ENCODE measurements at places on chromosomes 4 and X. TPM values are rescaled to one million over a fixed set of nuclear protein-coding genes. Genes with fewer than 3 reads are reported as not detected.

- no peak for DNase-seq
Measured at GRCh38 chr4:108141213-108141950, 27.4 kb downstream of the LEF1 start.

DNA sequence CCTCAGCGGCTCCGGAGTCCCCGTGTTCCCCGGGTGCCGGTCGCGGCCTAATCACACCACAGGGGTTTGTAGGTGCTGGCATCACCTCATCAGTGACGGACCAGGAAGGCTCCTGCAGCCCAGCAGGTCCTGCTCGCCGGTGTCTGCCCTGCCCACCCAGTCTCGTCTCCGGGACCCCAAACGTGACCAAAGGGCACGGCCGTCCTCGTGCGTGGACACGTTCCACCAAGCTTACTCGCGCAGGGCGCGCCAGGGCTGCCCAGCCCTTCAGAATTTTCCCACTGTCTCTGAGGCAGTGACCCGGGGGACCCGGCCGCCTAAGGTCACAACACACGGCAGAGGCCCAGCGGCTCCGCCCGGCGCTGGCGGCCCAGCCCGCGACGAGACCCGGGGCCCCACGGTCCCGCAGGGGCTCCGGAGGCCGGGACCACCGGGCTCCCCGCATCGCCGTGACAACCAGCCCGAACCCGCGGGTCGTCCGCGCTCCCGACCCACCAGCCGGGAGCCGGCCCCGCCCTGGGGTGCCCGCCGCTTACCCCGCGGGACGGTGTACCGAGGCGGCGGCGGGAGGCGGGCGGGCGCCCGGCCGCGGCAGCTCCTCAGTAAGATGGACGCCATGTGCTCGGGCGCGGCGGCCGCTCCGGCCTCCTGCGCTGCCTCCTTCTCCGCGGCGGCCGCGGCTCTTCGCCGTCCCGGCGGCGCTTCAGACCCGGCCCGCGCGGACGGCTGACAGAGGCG, 454 bp downstream of the LETM1 start:
- DNase-seq = no peak

GRCh38 chr4:7719354-7720174, 220.1 kb downstream of the AFAP1 start:
- DNase-seq = no peak

GRCh38 chrX:13750204-13750603, 15.7 kb downstream of the OFD1 start:
- DNase-seq = no peak

DNA sequence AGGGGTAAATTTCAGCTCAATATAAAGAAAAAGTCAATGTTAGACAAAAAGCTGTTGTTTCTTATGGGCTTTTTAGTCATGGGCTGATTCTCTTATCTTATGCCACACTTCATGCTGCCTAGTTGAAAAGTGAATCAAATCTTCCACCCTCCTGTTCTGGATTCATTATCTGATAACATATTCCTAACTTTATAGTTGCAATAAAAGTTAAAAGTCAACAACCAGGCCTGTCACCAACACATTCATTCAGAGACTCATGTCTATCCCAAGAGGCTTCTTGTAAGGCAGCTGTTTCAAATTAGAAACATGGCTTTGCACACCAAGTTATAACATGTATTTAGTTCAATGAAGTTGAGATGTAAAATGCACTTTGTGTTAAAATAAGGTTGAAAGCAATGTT, 243.8 kb downstream of the ADAMTS3 start:
- DNase-seq = no peak

GPR34 gene
- total RNA-seq = 24.7 TPM

GRCh38 chrX:43741843-43742573, 85.9 kb downstream of the MAOA start:
- no peak for DNase-seq

- no peak for DNase-seq
Measured at GRCh38 chrX:23317799-23318724, 16.6 kb upstream of the PTCHD1 start.

DNA sequence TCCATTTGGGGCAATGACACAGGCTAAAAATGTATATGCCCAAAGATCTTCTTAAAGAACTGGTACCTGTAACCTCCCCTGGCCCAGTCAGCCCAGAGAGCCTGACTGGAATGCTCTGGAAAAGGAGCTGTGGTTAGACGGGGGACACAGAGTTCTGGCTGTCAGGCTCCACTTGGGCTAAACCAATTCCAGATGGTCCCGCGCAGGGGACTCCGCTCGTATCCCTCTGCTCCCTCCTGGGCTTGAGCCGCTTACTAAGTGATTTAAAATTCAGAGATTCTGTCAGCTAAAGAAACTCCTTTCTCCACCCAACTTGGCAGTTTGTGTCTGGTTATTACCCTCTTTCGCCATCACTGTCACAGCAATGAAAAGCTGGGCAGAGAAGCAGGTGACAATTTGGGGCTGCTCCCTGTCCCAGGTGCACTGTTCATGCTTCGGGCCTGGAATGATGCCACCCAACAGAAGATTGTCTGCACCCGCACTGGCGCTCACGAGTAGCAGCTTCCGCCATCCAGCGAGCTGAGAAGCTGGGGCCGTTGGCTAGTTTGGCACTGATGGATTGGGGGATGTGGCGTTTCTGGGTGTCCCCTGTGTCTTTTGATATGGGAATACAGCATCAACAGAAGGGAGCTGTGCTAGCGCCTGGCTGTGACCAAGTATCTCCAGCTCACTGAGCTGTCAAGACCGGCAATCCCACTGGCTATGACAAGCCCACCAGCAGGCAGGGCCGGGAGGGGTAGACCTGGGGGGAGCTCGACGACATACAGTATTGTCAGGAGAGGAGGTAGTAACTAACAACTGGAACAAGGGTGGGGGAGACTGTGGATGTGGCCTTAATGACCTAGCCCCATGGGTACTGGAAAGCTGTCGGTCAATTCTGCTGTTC, 6.7 kb upstream of the IRAK1 start:
- no peak for DNase-seq

RHOXF2 gene
- not detected for total RNA-seq

MID1IP1 gene
- 52.2 TPM for total RNA-seq
